Naive thymus-derived CD8-positive, alpha-beta T cell (primary cell): ENCODE measurements at places on chromosomes 2 and 18. TPM values are rescaled to one million over a fixed set of nuclear protein-coding genes. Genes with fewer than 3 reads are reported as not detected.

The AP1S3 gene
- 2.5 TPM for total RNA-seq

DNA sequence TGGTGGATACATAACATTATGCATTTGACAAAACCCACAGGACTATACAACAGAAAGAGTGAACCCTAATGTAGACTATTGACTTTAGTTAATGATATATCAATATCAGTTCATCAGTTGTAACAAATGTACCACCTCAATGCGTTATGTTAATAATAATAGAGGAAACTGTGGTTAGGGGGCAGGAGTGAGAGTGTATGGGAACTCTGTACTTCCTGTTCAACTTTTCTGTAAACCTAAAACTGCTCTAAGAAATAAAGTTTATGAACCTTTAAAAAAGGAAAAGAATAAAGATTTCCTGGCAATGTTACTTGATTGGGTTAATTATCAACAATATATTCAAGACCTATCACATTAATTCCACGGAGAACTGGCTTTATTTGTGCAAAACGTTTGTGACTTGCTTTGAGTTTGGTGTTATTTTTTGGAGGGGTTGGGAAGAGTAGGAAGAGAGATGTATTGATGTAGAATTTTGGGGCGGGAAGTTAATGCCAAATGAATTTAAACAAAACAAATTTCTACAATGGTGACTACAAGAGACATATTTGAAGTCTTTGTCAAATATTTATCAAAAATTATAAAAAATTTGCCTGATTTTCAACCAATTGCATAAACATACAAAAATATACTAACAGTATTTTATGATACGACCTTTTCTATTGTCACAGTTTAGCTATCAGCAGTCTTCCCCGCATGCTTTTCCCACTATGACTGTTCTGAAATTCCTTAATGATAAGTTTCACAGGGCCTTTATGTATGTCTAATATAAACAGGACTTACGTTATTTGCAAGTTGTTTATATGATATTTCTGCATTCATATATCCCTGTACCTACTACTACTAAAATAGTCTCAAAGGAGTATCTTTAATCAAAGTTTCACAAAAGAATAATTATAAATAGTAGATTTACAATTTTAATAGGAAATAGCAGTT is 2.1 kb upstream of the RTN4 start:
- peaks cover 59% of the 10 kb centered on the region for H3K4me1 ChIP-seq
- H3K36me3 ChIP-seq, result no peaks in the 10 kb centered on the region
- peak overlapping the region; percentile 14 for H3K27ac ChIP-seq
- peak overlapping the region; percentile 55 for H3K4me3 ChIP-seq

GRCh38 chr2:223941579-223942277 is 3.4 kb downstream of the WDFY1 start:
- peaks cover 4% of the 10 kb centered on the region for H3K36me3 ChIP-seq
- no peaks in the 10 kb centered on the region for H3K27me3 ChIP-seq
- no peak overlapping the region for H3K27ac ChIP-seq
- DNase-seq, result no peak

DNA sequence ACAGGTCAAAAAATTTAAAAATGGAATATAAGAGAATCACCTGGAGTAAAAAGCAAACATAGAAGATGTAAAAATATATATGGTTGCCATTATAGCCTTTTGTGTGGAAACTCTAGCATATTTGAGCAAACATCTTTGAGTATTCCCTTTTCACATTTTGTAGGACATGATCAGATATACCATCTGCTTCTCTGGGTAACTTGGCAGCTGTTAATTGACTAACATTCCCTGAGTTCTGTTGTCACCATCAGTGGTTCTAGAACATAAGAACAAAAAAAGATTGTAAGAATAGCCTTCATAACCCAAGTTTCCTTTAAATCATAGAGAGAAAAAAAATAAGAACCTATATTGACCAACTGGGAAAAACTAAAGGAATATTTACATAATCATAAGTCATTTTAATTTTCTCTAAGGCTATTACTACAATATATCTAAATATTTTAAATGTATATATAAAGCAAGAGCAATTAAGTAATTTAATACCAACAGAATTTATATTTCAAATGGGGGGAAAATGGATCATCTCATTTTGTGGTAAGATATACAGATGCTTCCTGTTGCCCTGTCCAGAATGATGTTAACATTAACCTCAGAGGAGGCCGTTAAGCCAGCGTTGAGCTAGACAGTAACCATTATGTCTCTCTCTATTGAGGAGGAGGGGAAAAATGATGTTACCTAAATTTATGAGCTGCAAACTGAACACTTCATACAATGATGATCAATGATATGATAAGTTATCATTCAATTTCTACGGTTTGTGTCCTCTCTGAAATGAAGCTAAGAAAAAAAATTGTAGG is 9.8 kb upstream of the INO80D start:
- no peaks in the 10 kb centered on the region for H3K27me3 ChIP-seq
- DNase-seq, result no peak
- no peaks in the 10 kb centered on the region for H3K4me1 ChIP-seq
- H3K27ac ChIP-seq, result no peak overlapping the region

- H3K4me3 ChIP-seq, result no peak overlapping the region
- no peak for DNase-seq
- no peak overlapping the region for H3K27ac ChIP-seq
- peaks cover 9% of the 10 kb centered on the region for H3K36me3 ChIP-seq
Measured at GRCh38 chr2:150143087-150143536, 344.4 kb downstream of the RND3 start.

GRCh38 chr2:219560037-219560892 is 11.1 kb downstream of the OBSL1 start:
- H3K4me1 ChIP-seq, result no peaks in the 10 kb centered on the region
- H3K27me3 ChIP-seq, result peaks cover 42% of the 10 kb centered on the region
- no peak overlapping the region for H3K4me3 ChIP-seq
- peak; percentile 37 for DNase-seq
